ENCODE measurements at places on chromosomes 7 and 10. TPM values are rescaled to one million over a fixed set of nuclear protein-coding genes. Genes with fewer than 3 reads are reported as not detected.
A peak's percentile ranks its signal among the peaks of the same experiment; 100 is the strongest.

DNA sequence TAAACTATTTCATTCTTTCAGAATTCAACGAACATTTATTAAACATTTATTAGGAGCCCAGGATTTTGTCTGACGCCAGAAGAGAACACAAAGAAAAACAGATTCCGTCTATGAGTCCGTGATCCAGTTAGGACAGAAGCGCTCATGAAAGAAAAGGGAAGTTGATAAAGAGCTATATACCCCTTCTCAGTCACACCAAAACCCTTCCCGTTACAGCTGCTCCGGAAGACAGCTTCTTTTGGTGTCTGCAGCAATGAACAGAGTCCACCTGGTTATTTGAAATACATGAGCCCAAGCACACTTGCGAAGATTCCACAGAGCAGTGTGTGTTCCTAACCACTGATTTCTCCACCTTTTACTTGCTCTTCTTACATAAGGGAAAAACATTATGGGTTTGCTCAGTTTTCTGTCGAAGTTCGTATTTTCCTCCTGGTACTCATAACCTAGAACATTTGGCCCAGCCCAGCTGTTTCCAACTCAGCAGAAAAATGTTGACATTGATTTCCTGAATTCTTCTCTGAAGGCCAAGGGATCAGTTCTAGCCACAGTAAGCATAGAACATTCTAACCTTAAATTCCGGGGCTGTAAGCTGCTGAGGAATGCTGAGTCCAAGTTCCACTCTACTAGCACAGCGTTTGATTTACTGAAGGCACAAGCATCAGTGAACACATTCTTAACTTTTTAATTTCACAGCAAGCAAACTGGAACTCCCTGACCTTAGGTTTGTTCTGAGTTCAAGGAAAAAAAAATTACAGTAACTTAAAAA is 206.5 kb downstream of the SORCS1 start:
- no peak for DNase-seq

- DNase-seq = no peak
These were observed 55.7 kb downstream of the PDGFA start for GRCh38 chr7:463817-464453.

DNA sequence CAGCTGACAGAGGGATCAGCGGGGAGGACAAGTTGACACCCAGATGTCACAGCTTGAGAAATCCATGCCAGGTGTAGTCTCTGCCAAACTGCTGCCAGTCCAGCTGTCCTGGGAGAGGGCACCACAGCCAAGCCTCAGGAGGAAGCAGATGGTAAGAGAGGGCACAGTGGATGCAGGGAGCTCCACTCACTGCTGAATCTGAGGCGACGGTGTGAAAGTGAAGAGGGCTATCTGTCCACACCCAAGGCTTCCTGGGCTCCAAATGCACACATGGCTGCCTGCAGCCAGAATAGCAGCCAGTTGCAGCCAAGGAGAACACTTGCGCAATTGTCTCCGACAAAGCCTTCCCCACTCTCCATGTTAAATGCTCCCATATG is 502.4 kb downstream of the GRID1 start:
- no peak for DNase-seq

- DNase-seq = no peak
These were observed 142.8 kb downstream of the HIBADH start for GRCh38 chr7:27519793-27520469.

- DNase-seq = no peak
These were observed 229.1 kb downstream of the ELFN1 start for GRCh38 chr7:1899196-1899595.

DNA sequence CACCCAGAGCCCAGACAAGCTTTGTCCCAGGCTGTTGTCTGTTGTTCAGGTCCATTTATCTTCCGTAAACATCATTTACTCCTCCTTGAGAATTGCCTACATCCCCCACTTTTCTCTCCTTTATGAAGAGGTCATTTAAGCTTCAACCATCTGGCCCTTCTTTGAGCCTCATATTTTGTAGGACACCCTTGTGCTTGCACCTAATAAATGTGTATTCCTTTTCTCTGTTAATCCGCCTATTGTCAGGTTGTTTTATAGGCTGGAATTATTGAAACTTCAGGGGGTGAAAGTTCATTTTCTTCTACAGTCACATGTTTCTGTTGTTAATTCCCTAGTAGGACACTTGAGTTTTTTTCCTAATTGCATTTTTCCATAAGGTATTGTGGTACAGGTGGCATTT is 19.6 kb upstream of the CTTNBP2 start:
- DNase-seq = no peak

- DNase-seq = peak; percentile 17
These were observed 925 bp downstream of the H2AZ2 start for GRCh38 chr7:44846816-44847508.

DNA sequence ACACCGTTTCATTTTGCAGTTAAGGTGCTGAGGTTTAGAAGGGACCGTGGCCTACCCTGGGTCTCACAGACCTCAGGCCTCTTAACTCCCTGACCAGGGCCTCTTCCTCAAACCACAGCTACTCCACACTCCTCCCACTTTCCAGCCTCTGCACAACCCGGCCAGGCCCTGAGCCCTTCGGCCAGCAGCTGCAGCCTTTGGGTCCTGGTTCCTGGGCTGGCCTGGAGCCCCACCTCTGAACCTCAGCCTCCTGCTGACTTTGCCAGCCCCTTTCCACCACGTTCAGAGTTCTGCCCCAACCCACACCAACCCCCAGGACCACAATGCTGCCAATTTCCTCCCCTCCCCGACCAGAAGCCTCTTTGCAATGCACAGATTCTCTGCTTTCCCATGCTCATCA is 84.1 kb downstream of the VOPP1 start:
- no peak for DNase-seq

DNA sequence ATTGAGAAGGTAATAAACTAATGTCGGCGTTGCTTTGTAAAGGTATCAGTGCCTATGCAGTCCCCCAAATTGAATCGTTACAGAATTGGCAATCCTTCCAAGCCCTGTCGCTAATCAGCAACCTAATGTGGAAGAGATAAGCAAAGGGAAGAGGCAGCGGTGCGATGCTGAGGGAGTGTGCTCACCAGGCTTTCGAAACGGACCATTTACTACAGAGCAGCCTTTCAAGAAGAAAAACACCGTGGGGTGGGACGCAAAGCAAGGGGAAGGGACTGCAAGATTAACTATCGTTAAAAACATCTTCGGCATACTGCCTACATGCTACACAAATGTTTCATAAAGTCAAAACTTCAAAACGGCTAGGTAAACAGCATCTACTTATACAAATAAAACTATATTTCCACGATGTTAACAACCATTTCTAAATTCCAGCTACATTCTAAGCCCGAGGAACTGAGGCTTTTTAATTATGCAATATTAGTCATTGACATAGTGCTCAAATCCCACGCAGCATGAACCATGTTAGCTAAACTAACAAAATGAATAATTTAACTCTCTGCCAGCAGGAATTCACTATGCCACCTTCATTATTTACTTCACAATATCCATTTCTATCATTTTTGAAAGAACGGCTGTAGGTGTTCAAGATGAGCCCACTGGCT is 85.2 kb downstream of the CHCHD3 start:
- DNase-seq = no peak

DNA sequence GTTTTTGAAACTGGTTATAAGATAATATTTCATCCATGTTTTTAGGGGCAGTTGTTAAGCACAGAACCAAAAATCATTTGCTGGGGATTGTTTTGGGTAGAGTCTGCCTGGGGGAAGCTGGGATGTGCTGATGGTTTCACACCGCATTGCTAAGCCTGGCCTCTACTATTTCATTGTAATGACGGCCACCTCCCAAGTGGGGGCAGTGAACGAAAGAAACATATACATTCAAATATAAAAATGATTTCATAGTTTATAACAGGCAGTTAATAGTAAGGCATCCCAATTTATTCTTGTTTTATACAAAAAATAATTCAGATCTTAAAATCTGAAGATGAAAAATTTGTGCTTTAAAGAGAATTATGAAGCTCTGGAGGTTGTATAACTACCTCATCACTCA is 750.8 kb downstream of the REEP3 start:
- DNase-seq = no peak

DNA sequence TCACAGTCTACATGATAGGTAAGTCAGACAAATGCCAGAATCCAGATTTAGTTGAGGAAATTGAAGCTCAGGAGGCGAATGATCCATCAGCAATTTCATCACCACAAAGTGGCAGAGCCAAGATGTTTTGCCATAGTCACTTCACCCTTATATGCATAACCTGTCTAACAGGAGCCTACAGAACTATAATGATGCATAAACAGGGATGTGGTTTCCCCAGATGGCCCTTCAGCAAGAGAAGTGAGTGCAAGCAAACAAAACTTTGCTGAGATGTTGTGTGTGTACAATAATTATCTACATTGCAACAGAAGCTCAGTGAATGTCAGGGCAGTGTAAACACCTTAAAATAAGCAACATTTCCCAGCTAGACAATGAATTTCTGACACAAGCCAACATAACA is 28.6 kb downstream of the PON3 start:
- DNase-seq = no peak

DNA sequence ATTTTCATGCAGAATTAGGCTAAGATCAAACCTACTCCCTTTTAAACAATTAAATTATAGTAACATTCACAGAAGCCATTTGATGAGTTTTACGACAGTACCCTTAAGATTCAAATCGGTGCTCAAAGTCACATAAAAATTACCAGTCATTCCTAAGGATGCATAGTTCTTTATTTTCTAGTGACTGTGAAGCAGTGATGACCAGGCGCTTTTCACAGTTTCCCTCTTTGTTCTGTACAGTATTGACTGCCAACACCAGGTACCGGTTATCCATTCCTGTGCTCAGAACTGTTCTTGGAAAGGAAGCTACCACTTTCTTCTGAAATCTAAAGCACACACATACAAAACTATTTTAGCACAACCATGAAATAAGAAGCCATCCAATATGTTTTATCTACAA is 1.9 kb downstream of the DNA2 start:
- DNase-seq = no peak

GRCh38 chr10:27861781-27862180 is 116.2 kb upstream of the MKX start:
- no peak for DNase-seq

- no peak for DNase-seq
These were observed 23.9 kb downstream of the FAM171A1 start for GRCh38 chr10:15347150-15347549.

GRCh38 chr10:85152496-85152895 is 824.1 kb downstream of the CCSER2 start:
- DNase-seq = no peak

Gene TUBB8
- 0.09 TPM for total RNA-seq

Gene TMEM229A
- total RNA-seq = not detected

Gene ACBD7
- total RNA-seq = 0.85 TPM

Gene PPP1R17
- not detected for total RNA-seq

Gene TAX1BP1
- total RNA-seq = 88.8 TPM

Gene CHPF2
- 49.9 TPM for total RNA-seq

Gene GNAT3
- not detected for total RNA-seq

Gene RARRES2
- total RNA-seq = 1.9 TPM

Gene NXPH1
- not detected for total RNA-seq
